Stimulated activated CD8-positive, alpha-beta memory T cell treated with anti-CD3 and anti-CD28 coated beads, Interleukin-4, amount 100 ng/mL, for 1 hour (primary cell): ENCODE measurements at places on chromosomes 16 and 17.

DNA sequence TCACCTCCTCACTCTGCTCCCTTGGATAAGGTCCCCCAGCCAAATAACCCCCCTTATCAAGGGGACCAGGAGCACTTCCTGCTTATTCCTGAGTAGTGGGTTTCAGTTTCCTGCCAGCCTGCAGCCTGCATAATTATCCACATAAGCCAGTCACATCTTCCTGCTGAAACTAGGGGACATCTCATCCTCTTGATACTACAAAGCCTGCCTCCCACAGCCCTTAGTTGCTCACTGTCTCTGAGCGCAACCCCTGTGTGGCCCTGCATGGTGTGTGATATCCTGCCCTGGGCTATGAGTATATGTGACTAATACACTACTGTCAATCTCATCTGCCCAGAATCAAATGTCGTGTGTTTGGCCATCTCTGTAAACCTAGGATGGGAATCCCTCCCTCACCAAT is 8.0 kb upstream of the XYLT2 start:
- DNase-seq = no peak

DNA sequence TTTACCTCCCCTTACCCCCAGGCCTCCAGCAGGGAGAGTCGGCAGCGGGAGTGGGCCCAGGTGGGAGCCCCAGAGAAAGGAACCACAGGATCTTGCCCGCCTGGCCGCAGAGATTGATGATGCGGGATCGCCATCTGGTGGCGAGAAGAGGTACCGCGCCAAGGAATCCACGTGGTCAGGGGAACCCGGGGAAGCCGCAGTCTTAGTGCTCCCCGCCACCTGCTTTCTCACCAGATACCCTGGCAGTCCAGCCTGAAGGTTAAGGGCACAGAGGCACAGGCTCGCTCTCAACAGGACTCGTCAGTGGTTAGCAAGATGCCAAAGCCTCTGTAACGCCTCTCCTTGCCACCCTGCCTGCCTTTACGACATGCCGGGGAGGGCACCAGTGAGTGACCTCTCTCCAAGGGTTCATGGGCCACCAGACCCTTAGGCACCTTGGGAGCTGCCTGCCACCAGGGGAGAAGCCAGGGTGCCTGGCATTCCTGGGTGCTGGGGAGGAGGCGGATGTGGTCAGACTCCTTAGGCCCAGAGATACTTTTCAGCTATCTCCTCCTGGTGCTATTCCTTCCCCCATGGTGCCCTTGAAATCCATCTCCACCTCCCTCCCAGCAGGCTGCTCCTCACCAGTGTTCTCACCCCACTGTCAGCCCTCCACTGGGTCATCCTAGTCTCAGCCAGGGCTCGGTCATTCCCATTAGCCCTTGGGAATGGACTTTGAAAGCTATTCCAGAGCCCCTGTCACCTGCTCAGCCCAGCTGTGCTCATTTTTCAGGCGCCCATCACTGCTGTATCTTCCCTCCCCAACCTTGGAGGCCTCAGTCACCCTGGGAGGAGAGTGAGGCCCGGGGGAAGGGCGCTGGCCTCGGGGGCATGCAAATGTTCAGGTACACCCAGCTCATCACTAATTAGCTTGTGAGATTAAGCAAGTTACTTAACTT is 5.5 kb upstream of the RHBDF2 start:
- DNase-seq = peak; percentile 79

- DNase-seq = no peak
These were observed 52.0 kb upstream of the LHX1 start for GRCh38 chr17:36885153-36885735.

DNA sequence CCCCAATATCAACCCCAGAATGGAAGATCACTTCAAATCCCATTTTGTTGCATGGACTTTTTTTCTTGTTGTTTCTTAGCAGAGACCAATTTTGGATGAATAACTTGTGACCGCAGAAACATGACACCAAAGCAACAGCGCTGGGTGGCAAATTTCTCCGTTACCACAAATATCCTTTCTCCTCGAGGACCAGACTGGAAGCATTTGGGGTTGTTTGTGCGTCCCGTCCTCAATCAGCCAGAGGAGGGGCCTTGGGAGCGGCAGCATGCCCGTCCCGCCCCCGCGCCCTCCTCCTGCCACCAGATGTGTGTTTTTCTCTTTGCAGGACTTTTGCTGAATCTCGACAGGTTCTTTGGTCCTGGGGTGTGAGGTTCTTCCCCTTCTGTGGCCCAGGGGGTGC is 282.5 kb upstream of the FOXF1 start:
- DNase-seq = no peak

GRCh38 chr16:58940609-58941008 is 206.5 kb upstream of the GOT2 start:
- no peak for DNase-seq

- DNase-seq = no peak
These were observed 58.7 kb downstream of the PLXDC1 start for GRCh38 chr17:39092692-39093230.

DNA sequence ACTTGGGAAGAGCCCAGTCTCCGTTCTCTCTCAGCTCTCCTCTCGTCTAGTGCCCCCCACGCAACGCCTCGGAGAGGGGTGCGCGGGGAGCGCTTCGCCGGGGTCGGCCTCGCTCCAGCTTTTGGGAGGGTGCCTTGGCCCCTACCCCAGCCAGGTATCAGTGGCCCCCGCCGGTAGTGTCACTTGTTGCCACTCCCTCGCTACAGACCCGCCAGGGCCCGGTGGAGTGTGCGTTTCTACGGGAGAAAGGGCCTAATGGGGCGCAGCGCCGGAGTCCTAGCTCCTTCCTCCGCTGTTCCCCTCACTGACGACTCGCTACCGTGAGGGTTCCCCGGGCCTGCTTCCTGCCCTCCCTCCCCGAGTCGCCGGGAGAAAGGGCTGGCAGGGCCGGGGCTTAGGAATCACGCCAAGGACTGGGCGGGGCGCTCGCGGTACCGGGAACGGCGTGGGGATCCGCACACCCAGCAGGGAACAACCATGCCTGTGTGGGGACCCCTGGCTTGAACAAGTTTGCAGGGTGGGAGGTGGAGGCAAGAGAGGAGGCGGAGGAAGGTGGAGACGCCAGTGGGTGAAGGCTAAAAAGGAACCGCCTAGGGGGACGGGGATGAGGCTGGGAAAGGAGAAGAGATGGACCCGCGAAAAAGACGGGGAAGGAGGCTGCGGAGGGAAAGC is 997 bp upstream of the CDH11 start:
- no peak for DNase-seq

- DNase-seq = no peak
These were observed 6.1 kb downstream of the DOK4 start for GRCh38 chr16:57479976-57480753.

DNA sequence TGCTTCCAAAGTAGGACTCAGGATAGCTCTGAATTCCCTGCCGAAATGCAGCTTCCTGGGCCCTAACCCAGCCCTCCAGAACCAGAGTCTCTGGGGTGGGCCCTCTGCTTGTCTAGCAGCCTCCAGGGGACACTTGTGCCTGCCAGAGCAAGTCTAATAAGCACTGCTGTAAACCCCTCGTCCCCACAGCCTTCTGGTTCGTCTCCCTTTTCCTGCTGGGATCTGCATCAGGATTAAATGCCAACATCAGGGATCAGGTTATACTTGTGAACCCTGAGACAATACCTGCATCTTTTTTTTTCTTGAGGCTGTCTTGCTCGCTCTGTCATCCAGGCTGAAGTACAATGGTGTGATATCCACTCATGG is 282.0 kb downstream of the SEC14L1 start:
- DNase-seq = no peak

- DNase-seq = no peak
These were observed 3.1 kb downstream of the PRCD start for GRCh38 chr17:76542984-76543383.

DNA sequence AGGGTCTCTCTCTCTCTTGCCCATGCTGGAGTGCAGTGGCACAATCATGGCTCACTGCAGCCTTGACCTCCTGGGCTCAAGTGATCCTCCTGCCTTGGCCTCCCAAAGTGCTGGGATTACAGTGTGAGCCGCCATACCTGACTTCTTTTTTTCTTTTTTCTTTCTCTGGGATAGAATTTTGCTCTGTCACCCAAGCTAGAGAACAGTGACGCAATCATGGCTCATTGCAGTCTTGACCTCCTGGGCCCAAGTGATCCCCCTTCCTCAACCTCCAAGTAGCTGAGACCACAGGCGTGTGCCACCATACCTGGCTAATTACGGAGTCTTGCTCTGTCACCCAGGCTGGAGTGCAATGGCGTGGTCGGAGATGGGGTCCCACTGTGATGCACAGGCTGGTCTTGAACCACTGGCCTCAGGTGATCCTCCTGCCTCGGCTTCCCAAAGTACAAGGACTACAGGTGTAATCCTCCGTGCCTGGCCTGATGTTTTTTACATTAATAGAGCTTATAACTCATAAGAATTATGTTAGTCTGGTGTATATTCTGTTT is 76.5 kb downstream of the BCAS3 start:
- no peak for DNase-seq

DNA sequence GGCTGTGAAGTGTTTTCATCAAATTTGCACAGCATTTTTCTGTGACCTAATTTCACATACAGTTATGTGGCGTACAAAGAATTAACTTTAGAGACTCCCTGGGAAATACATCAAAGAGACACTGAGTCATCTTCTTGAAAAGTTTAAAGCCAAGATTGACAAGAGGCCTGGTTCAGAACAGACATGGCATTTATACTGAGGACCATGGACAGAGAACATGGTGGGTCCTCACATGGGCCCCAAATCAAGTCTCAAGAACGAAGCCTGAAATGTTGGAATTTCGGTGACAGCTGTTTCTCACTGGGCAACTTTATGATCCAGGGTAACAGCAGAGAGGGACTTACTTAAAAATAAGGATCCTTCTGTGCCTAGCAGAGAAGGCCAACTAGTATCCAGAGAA is 311.5 kb upstream of the KCNJ16 start:
- no peak for DNase-seq

DNA sequence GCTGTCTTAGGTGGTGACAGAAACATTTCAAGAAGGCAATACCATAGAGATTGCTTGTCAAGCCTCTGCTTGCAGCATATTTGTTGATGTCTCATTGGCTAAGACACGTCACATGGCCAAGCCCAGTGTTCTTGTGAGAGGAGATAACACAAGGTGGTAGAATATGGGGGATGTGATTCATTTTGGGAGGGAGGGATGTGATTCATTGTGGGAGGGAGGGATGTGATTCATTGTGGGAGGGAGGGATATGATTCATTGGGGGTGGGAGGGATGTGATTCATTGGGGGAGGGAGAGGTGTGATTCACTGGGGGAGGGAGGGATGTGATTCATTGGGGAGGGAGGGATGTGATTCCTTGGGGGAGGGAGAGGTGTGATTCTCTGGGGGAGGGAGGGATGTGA is 470.5 kb upstream of the SALL1 start:
- DNase-seq = no peak

DNA sequence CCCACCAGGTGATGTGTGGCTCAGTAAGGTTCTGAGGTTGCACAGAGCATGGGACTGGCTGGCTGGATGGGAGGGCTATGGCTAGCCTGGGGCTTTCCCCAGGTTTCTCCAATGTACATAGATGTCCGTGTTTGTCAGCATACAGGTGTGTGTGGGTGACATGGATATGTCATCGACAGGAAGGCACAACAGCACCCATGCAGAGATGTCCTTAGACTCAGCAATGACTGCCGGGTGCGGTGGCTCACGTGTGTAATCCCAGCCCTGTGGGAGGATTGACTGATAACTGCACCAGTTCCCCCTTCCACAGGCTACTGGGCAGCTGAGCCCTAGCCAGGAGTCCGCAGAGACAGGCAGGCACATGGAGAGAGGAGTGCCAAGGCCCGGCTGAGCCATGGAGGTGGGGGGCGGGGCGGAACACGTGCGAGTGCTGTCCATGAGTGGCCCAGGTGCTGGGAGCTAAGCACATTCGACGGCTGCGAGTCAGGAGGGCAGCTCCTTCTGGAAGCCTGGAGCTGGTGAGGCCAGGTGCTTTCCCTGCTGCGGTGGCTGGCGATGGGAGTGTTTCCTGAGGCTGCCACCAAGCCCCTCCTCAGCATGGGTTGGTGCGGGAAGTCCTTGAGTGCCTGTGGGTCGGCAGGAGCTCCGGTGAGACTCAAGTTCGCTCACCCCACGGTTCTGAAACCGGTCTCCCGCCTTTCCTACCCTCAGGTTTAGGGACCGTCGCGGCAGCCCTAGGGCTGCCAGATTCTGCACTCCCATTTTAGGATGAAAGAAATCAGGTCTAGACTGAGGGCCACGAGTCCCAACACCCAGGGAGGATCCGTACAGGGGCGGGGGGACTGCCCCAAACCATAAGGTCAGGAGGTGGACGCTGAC is 858 bp upstream of the ASPSCR1 start:
- DNase-seq = no peak

DNA sequence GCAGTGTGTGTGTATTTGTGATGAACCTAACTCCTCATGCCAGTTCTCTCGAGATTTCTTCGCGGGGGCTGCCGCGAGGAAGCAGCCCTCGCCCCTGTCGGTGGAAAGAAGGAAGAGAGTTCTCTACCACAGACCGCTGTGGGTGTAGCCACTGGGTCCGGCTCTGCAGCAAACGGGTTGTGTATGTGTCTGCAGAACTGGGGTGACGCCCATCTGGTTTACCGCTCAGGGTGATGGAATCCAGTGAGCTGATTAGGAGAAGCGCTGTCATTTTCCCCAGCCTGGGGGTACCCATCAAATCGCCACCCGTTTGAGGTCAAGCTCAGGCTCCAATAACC is 7.7 kb downstream of the CORO6 start:
- DNase-seq = no peak

GRCh38 chr17:36072431-36073121 is 8.5 kb downstream of the CCL18 start:
- DNase-seq = no peak

GRCh38 chr17:8870406-8871040 is 3.0 kb upstream of the PIK3R6 start:
- DNase-seq = no peak

GRCh38 chr17:37833237-37833859 is 88.5 kb upstream of the HNF1B start:
- DNase-seq = no peak

DNA sequence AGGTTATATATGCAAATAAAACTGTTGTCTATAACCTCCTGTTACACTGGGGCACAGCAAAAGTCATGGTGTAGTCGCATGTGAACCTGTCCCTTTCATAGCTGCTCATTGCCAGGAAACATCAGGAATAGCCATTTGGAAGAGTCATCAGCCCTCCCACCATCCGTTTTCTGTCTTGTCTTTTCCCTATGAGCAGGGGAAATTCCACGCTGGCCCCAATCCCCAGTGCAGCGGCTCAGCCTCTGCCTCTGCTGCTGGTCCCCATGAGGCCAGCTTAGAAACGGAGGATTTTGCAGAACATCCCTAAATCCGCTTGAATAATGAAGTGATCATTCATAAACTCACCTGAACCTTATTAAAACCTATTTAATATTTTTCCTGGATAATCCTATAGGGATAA is 10.5 kb downstream of the MAPT start:
- no peak for DNase-seq

DNA sequence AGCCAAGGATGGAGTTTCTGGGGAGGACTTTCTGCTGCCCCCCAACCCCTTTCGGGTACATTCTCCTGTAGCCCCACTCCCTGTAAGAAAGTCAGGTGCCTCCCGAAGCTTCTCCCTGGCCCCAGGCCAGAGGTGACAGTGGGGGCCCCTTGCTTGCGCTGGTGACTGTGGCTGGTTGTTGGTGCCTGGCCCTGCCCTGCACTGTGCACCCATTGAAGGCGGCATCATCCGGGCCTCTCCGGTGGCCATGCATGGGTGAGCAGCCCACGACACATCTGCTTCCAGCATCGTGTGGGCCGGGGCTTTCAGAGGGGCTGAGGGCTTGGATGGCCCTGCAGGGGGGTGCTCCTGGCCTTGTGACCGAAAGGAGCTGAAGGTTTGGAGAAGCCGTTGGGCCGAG is 297.0 kb downstream of the SEC14L1 start:
- no peak for DNase-seq

- DNase-seq = no peak
These were observed 34.5 kb downstream of the HS3ST2 start for GRCh38 chr16:22848451-22848850.
